ENCODE measurements at places on chromosomes 3 and 15. TPM values are rescaled to one million over a fixed set of nuclear protein-coding genes. Genes with fewer than 3 reads are reported as not detected.

DNA sequence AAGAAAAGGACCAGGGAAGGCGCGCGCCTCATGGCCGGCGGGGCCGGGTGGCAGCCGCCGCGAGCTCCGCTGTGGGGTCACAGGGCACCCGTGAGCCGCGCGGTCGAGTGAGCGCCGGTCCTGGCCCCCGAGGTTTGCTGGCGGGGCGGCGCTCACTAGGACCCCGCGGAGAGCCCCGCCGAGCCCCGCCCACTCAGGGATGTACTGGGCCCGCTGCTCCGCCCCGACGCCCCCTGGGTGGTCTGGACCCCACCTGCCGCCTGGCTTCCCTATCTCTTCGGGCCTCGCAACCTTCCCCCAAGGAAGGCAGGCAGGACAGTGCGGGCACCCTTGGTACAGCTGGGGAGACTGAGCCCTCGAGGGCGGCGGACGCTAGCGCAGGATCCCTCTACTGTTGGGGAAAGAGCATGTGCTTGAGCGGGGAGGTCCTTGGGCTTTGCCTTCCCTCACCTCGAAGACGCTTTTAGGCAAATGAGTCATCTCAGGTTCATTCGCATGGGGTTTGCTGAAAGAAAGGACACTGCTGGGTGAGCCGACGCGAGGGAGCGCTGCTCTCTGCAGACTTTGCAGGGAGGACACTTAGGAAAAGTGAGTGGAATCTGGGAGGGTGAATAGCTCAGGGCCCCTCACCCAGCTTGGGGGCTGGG, at the start of gene CHRNB4:
Gene CHRNB4 (minus strand): TSS at position 109 of the 647 bp plus-strand sequence. CDS start 77 bp downstream, at position 32.
- no peak for DNase-seq
- H3K4me3 ChIP-seq = no peak within 1 kb of the TSS
- peaks cover 2% of the 10 kb centered on the region for H3K27me3 ChIP-seq
- H3K4me1 ChIP-seq = peaks cover 11% of the 10 kb centered on the region
- H3K36me3 ChIP-seq = no peaks in the 10 kb centered on the region

- H3K27me3 ChIP-seq = no peaks in the 10 kb centered on the region
- DNase-seq = no peak
- H3K27ac ChIP-seq = no peak overlapping the region
- H3K36me3 ChIP-seq = no peaks in the 10 kb centered on the region
- no peak overlapping the region for H3K4me3 ChIP-seq
These were observed 413.9 kb downstream of the SHQ1 start for GRCh38 chr3:72434296-72434695.

- no peak overlapping the region for H3K4me3 ChIP-seq
- H3K4me1 ChIP-seq = no peaks in the 10 kb centered on the region
- no peaks in the 10 kb centered on the region for H3K27me3 ChIP-seq
- no peak for DNase-seq
- H3K36me3 ChIP-seq = peaks cover 23% of the 10 kb centered on the region
These were observed 46.0 kb downstream of the SETD2 start for GRCh38 chr3:47117807-47118364.

DNA sequence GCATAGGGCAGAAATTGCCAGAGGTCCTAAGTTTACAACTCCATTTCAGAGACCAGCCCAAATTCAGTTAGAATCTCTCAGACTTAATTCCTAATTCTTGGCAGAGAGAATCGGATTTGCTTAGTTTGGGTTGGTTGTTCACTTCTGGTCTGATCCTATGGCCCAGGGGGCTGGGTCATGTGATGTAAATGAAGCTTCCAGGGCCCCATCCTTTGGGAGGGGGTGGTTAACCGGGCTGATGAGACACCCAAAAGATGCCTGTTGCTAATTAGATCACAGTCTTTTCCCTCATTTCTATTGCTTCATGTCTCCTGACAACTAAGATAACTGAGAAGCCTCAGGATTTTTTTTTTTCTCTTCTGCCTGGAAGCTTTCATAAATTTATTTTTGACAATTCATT, 11.1 kb upstream of the ZNF620 start:
- H3K4me3 ChIP-seq = no peak overlapping the region
- H3K27ac ChIP-seq = no peak overlapping the region
- no peak for DNase-seq
- H3K4me1 ChIP-seq = no peaks in the 10 kb centered on the region

The LTF gene
- 14.7 TPM for total RNA-seq

- DNase-seq = no peak
These were observed 45.6 kb downstream of the SST start for GRCh38 chr3:187624588-187624987.

The UROC1 gene
- total RNA-seq = 5.9 TPM

- DNase-seq = no peak
- H3K4me3 ChIP-seq = no peak overlapping the region
- H3K4me1 ChIP-seq = no peaks in the 10 kb centered on the region
- H3K27ac ChIP-seq = no peak overlapping the region
- no peaks in the 10 kb centered on the region for H3K27me3 ChIP-seq
- H3K36me3 ChIP-seq = no peaks in the 10 kb centered on the region
These were observed 51.6 kb upstream of the ARL6 start for GRCh38 chr3:97712919-97713318.

DNA sequence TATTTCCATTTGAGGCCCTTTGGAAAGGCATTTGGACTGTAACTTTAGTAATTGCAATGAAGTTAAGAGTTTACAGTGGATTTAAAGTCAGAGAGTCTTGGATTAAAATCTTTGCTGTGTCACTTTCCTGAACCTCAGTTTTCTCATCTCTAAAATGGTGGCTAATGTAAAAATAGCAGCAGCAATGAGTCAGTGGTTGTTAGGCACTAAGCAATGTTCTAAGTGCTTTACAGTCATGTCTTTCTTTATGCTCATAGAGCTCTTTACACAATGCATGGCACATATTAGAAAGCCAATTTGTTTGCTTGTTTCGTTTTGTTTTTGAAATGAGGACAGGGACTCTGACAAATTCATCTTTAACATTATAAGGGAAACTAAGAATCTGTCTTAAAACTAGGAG, 222.7 kb upstream of the DNAJC19 start:
- no peaks in the 10 kb centered on the region for H3K36me3 ChIP-seq
- no peak overlapping the region for H3K27ac ChIP-seq
- H3K27me3 ChIP-seq = no peaks in the 10 kb centered on the region
- no peaks in the 10 kb centered on the region for H3K4me1 ChIP-seq

The GXYLT2 gene
- 0.98 TPM for total RNA-seq

- H3K4me3 ChIP-seq = no peak overlapping the region
- no peaks in the 10 kb centered on the region for H3K36me3 ChIP-seq
- no peak overlapping the region for H3K27ac ChIP-seq
- DNase-seq = no peak
These were observed 65.5 kb downstream of the CORO2B start for GRCh38 chr15:68644083-68644904.

- H3K4me1 ChIP-seq = peaks cover 11% of the 10 kb centered on the region
- H3K27me3 ChIP-seq = no peaks in the 10 kb centered on the region
- H3K27ac ChIP-seq = no peak overlapping the region
- no peaks in the 10 kb centered on the region for H3K36me3 ChIP-seq
- H3K4me3 ChIP-seq = no peak overlapping the region
These were observed 1.6 kb downstream of the GP9 start for GRCh38 chr3:129061888-129062834.

DNA sequence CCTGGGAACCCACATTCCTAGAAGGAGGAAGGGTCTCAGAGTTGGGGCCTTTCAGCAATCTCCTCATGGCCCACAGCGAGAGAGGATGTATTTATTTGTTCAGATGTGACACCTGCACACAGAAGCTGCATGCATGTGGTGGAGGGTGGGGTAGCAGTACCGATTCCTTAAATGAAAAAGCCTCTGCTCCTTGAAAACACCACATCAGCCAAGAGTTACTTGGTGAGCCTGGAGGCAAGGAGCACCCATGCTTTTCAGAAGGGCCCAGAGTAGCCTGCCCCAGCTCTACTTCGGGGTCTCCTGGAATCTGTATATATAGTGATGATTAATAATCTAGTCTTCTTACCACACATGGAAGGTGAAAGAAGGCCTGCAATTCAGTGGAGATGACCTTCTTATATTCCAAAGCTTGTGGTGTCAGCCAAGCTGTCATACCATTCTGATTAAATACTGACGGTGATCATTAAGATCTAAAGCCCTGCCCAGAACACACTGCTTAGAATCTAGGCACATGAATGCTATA, 33.5 kb downstream of the SEMA6D start:
- H3K36me3 ChIP-seq = no peaks in the 10 kb centered on the region
- DNase-seq = no peak
- H3K27me3 ChIP-seq = no peaks in the 10 kb centered on the region
- no peaks in the 10 kb centered on the region for H3K4me1 ChIP-seq
- H3K4me3 ChIP-seq = no peak overlapping the region

The ST8SIA2 gene
- not detected for total RNA-seq

GRCh38 chr3:5010706-5011554, 31.7 kb downstream of the BHLHE40 start:
- peaks cover 2% of the 10 kb centered on the region for H3K4me1 ChIP-seq
- no peak overlapping the region for H3K4me3 ChIP-seq
- H3K27ac ChIP-seq = no peak overlapping the region

The HTR3E gene
- total RNA-seq = not detected

- no peaks in the 10 kb centered on the region for H3K27me3 ChIP-seq
- peaks cover 1% of the 10 kb centered on the region for H3K4me1 ChIP-seq
- no peak overlapping the region for H3K27ac ChIP-seq
These were observed 21.1 kb upstream of the GBE1 start for GRCh38 chr3:81782585-81782984.

- no peak overlapping the region for H3K27ac ChIP-seq
- H3K27me3 ChIP-seq = no peaks in the 10 kb centered on the region
- no peaks in the 10 kb centered on the region for H3K36me3 ChIP-seq
- no peak overlapping the region for H3K4me3 ChIP-seq
- no peak for DNase-seq
These were observed 137.6 kb downstream of the SMAD6 start for GRCh38 chr15:66839506-66840112.

DNA sequence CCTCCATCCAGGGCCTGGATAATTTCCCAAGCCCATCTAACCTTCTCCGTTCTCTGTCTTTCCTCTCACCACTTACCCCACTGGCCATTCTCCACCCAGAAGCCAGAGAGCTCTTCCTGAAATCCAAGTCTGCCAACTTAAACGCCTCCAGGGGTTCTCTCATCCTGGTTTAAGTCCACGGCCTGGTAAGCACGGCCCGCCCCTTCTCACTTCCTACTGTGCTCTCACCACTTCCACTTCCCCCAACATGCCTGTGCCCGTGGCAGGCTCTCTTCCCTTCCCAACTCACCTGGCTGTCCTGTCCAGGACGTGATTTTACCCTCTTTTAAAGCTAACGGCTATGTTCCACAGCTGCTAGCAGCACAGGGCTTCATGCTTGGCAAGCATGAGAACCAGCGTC, 1.7 kb upstream of the CX3CR1 start:
- no peaks in the 10 kb centered on the region for H3K27me3 ChIP-seq
- no peak overlapping the region for H3K4me3 ChIP-seq

The SNTN gene
- total RNA-seq = not detected

The HAPLN3 gene
- total RNA-seq = 0.51 TPM

DNA sequence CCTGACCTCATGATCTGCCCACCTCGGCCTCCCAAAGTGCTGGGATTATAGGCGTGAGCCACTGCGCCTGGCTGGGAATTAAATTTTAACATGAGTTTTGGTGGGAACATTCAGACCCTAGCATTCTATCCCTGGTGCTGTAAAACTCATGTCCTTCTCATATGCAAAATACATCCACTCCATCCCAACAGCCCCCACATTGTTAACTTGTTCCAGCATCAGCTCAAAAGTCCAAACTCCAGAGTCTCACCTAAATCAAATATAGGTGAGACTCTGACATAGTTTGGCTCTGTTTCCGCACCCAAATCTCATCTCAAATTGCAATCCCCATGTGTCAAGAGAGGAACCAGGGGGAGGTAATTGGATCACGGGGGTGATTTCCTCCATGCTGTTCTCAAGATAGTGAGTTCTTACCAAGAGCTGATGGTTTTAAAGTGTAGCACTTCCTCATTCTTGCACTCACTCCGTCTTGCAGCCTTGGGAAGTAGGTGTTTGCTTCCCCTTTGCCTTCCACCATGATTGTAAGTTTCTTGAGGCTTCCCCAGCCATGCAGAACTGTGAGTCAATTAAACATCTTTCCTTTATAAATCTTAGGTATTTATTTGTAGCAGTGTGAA, 96.2 kb upstream of the PLCL2 start:
- H3K36me3 ChIP-seq = no peaks in the 10 kb centered on the region
- H3K4me3 ChIP-seq = no peak overlapping the region
- DNase-seq = no peak
- no peak overlapping the region for H3K27ac ChIP-seq
- H3K4me1 ChIP-seq = no peaks in the 10 kb centered on the region
- no peaks in the 10 kb centered on the region for H3K27me3 ChIP-seq

- H3K36me3 ChIP-seq = no peaks in the 10 kb centered on the region
- no peaks in the 10 kb centered on the region for H3K27me3 ChIP-seq
- no peaks in the 10 kb centered on the region for H3K4me1 ChIP-seq
- no peak overlapping the region for H3K4me3 ChIP-seq
- no peak overlapping the region for H3K27ac ChIP-seq
- DNase-seq = no peak
These were observed 448.8 kb downstream of the GRM7 start for GRCh38 chr3:7309641-7310102.

DNA sequence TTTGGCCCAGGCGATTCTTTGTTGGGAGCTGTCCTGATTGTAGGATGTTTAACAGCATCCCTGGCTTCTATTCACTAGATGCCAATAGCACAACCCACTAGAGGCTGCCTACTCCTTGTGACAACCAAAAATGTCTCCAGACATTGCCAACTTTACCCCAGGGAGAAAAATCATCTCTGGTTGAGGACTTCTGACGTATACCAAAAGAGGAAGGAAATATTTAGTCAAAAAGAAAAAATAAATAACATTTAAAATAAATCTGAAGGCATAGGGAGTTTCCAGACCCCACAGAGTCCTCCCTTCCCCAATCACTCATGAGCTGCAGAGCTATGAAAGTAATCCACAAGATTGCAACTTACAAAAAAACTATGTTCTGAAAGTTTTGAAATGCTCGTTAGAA, 61.0 kb downstream of the MECOM start:
- no peak for DNase-seq
- no peaks in the 10 kb centered on the region for H3K4me1 ChIP-seq
- no peak overlapping the region for H3K27ac ChIP-seq
- peaks cover 4% of the 10 kb centered on the region for H3K27me3 ChIP-seq
- H3K4me3 ChIP-seq = no peak overlapping the region
- no peaks in the 10 kb centered on the region for H3K36me3 ChIP-seq

The SHF gene
- 5.0 TPM for total RNA-seq

GRCh38 chr15:57102858-57103257, 184.4 kb downstream of the TCF12 start:
- DNase-seq = no peak
- H3K36me3 ChIP-seq = no peaks in the 10 kb centered on the region
- H3K27ac ChIP-seq = no peak overlapping the region
- no peaks in the 10 kb centered on the region for H3K27me3 ChIP-seq

The RTP1 gene
- total RNA-seq = not detected

- H3K36me3 ChIP-seq = no peaks in the 10 kb centered on the region
- no peak overlapping the region for H3K27ac ChIP-seq
- H3K4me1 ChIP-seq = no peaks in the 10 kb centered on the region
- no peaks in the 10 kb centered on the region for H3K27me3 ChIP-seq
These were observed 10.5 kb downstream of the MYRIP start for GRCh38 chr3:39819899-39820298.

The TMEM207 gene
- total RNA-seq = not detected

GRCh38 chr3:87359826-87360225, 83.4 kb upstream of the POU1F1 start:
- no peaks in the 10 kb centered on the region for H3K27me3 ChIP-seq
- no peak for DNase-seq
- no peak overlapping the region for H3K27ac ChIP-seq

The TGM4 gene
- not detected for total RNA-seq

The TMPRSS7 gene
- not detected for total RNA-seq
